NCI-H510A treated with DMSO at 0.1 percent for 48 hours (cell line): ENCODE measurements at places on chromosomes 6 and 20.

GRCh38 chr6:98498144-98498775 lies 336.1 kb upstream of the POU3F2 start:
- DNase-seq = no peak

- no peak for DNase-seq
These were observed 47.3 kb upstream of the BHLHE23 start for GRCh38 chr20:63054103-63054474.

- DNase-seq = peak; percentile 23
These were observed 255.4 kb upstream of the IRAK1BP1 start for GRCh38 chr6:78611886-78612480.

GRCh38 chr6:63571361-63572043 lies 778 bp upstream of the LOC128125822 start:
- DNase-seq = peak; percentile 71

- DNase-seq = no peak
These were observed 31.1 kb downstream of the NCOA7 start for GRCh38 chr6:125821825-125822281.
